Calu3 (cell line): ENCODE measurements at places on chromosomes 11 and 22. TPM values are rescaled to one million over a fixed set of nuclear protein-coding genes. Genes with fewer than 3 reads are reported as not detected.
A peak's percentile ranks its signal among the peaks of the same experiment; 100 is the strongest.

DNA sequence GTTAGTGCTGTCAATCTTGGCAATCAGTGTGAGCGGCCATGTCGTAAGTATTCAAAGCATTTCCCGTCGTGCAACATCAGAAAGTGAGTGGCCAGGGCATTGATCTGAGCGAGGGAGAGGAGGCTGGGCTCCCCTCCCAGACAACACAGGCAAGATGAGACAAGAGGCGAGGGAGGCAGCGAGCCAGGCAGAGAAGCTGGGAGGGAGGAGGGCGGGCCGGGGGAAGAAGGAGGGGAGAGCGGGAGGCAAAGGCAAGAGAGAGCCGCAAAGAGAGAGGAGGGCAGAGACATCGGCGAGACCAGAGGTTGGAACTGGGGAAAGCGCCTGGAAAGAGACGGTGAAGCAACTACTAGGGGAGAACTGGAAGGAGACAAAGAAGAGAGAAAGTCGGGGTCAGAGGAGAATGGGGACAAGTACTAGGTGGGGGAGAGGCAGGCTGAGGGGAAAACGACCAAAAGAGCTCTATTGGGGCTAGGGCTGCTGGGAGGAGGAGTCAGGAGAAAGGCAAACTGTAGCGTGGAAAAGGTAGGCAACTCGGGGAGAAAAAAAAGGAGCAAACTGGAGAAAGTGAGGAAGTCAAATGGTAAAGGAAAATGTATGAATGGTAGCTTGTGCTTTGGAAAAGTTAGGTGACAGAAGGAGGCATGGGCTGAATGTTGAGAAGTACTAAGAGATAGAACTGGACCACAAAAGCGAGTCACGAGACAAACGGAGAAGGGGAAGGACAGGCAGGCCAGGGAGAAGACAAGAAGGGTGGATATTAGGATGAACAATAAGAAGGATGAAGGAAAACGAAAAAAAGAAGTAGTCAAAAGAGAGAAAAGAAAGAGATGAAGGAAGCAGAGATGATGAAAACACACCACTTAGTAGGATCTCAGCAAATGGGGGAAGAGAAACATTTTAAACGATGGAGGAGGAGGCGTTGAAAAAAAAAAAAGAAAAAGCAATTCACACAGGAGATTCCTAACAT, 130.5 kb upstream of the C11orf58 start:
- peak; percentile 57 for DNase-seq

NLRP14 gene
- total RNA-seq = not detected in 2 replicates

TPCN2 gene
- 21.9 and 24.3 TPM in 2 replicates for total RNA-seq

GRCh38 chr11:35588627-35589026, 29.6 kb upstream of the FJX1 start:
- DNase-seq = no peak

DNA sequence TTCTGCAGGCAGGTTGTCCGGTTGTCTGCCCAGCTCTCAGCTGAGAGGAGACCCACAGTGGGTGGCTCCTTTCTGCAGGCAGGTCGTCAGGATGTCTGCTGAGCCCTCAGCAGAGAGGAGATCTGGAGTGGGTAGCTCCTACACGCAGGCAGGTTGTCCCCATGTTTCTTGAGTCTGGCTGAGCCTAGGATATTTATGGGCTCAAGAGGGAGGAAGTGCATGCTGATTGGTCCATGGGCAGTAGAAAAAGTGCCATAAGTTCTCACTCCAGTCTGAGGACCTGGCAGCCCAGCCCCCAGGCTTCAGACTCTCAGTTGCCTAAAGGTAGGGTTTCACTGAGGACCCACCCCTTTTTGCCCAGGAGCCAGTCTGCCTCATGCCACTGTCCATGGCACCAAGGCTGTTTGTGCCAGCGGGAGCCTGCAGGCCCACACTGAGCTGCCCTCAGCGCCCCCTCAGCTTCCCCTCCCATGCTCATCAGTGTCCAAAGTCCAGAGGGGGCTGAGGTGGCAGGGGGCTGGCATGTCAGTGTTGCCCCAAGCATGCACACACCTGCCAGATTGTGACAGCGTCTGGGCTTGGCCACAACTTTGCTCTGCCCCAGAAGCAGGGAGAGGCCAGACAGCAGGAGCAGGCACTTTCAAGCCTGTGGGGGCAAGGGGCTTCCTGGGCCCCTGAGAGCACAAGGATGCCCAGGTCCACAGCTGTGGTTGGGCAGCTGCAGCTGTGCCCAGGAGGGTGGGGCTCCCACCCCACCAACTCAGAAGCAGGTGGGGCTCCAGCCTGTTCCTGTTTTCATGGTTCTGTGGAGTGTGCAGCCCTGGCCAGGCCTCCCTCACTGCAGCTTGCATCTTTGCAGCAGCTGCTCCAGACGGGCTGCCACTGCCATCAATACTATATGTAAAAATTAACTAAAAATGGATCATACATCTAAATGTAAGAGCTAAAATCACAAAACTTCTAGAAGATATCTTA, 3.8 kb upstream of the RNF141 start:
- DNase-seq = no peak

DNAJB13 gene
- 0.50 and 1.1 TPM in 2 replicates for total RNA-seq

DNA sequence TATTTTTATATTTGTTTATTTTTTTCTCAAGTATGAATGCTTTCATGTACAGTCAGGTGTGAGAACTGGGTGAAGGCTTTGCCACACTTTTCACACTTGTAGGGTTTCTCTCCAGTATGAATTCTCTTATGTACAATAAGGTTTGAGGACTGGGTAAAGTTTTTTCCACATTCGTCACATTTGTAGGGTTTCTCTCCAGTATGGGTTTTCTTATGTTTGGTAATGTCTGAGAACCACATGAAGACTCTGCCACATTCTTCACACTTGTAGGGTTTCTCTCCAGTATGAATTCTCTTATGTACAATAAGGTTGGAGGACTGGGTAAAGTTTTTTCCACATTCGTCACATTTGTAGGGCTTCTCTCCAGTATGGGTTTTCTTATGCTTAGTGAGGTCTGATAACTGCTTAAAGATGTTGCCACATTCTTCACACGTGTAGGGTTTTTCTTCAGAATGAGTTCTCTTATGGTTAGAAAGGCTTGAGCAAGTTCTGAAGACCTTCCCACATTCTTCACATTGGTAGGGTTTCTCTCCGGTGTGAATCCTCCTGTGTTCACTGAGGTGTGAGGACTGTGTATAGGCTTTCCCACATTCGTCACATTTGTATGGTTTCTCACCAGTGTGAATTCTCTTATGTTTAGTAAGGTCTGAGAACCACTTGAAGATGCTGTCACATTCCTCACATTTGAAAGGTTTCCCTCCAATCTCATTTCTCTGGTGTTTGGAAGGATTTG, 19.7 kb downstream of the ZNF195 start:
- no peak for DNase-seq

- no peak for DNase-seq
These were observed 857 bp downstream of the ARCN1 start for GRCh38 chr11:118572981-118573550.

AQP11 gene
- 1.2 and 1.4 TPM in 2 replicates for total RNA-seq

OR2AG1 gene
- not detected in 2 replicates for total RNA-seq

GRCh38 chr11:112042161-112042960, 17.2 kb downstream of the DLAT start:
- no peak for DNase-seq
